Stimulated activated CD8-positive, alpha-beta memory T cell treated with anti-CD3 and anti-CD28 coated beads, Interleukin-12 subunit alpha, Interleukin-12 subunit beta, amount 100 ng/mL, for 4 hours (primary cell): ENCODE measurements at places on chromosomes 2 and 18.

DNA sequence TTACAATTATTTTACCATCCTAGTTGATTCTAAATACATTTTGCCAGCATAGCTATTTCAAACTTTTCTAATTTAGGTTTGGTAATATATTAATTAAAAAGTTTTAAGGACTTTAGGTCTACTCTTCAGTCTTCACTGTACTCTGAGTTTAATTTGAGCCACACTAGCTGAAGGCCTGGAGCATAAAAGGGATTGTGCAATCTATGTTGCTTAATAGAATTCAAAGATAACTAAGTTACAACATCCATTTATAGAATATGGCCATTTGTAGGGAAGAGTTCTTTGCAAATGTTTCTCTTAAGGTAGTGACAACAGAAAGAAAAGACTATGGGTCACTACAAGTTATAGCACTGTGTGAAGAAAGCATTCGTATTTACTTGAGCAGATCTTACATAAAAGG lies 702.2 kb upstream of the NRXN1 start:
- no peak for DNase-seq

DNA sequence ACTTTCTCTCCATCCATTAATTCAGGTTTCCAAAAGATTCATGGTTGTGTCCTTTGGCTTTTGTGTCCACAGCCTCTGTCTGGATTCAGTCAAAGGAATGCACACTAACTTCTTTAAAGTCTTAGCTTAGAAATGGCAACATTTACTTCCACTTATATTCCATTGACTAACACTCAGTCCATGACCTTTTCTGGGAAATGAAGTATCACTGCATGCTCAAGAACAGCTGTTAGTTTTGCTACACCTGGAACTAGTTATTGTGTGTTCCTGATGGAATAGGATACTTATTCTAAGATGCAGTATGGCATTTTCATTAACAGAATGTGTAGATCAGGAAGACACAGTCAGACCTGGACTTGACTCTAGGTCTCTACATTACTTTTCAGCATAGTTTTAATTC lies 88.8 kb downstream of the KYNU start:
- no peak for DNase-seq

- no peak for DNase-seq
Measured at GRCh38 chr2:222159221-222159620, 139.6 kb downstream of the PAX3 start.

- no peak for DNase-seq
Measured at GRCh38 chr2:221364672-221365071, 207.4 kb downstream of the EPHA4 start.

DNA sequence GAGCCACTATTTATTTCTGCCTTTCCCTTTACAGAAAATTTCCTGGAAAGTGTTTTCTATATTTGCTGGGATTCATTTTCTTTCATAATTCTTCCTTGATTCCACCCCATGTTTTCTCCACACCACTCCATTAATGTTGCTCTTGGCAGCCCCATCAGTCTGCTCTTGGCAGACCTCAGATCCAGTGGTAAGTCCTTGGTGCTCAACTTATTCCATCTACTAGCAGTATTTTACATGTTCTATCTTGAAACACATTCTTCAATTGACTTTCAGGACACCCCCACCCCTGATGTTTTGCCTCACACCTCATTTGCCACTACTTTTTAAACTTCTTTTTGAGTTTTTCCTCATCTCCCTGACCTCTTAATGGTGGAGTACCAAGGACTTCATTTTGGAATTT lies 65.0 kb downstream of the HNMT start:
- no peak for DNase-seq

DNA sequence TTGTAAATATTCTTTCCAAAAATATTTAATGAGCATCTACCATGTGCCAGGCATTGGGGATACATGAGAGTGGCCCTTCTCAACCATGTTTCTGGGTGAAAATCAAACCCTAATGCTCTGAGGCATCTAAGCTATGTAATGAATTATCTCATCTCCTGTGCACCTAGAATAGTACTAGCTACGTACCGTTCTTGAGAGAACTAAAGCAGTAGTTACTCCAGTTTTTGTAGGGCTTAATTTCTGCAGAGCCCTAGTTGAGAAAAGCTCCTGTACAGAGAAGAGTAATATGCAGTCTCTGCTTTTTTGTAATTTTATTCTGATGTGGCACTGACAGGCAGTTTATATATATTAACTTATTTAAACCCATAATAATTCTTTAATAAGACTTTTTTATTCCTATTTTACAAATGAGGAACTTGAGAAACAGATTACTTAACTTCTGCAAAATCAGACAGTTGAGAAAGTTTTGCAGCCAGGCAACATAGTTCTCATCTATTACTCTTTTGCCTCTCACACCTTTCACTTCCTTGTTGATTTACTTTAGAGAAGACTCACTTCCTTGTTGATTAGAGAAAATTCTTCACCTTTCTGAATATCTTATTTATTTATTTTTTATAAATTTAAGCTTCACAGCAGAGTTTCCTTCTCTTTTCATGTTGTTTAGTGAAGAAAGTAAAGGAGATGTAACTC lies 3.1 kb downstream of the SPOPL start:
- no peak for DNase-seq

DNA sequence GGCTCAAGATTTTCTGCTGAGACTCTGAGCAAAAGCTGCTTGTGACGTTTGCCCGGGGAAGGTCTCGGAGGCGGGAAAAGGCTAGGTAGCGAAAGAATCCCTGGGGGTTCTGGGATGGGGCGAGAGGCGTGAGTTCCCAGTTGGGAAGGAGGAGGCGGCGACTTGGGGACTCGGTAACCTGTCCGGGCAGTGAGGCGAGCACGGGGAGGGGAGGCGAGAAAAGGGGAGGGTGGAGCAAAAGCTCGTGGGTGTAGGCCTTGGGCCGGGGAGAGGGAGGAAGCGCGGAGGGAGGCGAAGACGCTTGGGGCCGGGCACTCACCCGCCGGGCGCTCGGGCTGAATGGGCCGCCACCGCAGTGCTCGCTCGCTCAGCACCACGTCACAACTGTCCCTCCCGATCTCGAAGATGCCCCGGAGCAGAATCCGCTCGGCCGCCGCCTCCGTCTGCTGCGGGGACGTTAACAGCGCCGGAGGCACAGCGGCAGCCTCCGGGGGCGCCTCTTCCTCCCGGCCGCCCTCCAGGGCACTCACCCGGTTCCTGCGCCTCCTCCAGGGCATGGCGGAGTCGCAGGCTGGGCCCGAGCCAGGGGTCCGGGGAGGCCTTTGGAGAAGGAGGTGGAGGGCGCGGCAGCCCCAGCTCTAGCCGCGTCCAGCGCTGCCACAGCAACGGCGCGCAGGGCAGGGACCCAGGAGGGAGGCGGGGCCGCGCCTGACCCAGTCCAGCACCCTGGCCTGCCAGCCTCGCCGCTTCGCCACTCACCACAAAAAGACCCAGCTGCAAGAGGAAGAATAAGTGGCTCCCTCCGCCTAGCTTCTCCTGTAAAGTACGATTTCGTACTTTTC lies at the start of gene CERKL:
Gene CERKL, minus strand, starts transcription at position 656 of the 842 bp plus-strand sequence. Its CDS starts 99 bp downstream, at position 557.
- DNase-seq: no peak
